ENCODE measurements at places on chromosomes 6 and 20.

- DNase-seq = no peak
These were observed 55.0 kb downstream of the CDKAL1 start for GRCh38 chr6:20589266-20589665.

DNA sequence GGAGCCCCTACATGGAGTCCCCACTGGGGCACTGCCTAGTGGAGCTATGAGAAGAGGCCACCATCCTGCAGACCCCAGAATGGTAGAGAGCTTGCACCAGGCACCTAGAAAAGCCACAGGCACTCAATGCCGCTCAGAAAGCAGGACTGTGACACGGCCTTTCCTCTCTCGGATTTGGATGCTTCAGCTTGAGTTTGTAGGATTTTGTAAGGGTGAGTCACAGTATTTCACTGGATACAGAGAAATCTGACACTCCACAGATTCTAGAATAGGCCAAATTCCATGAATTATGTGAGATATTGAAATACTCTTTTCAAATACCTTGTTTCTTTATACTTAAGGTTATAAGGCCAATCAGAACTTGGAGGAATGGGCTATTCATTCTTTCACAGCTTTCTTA, 424.5 kb downstream of the HTR1B start:
- no peak for DNase-seq

GRCh38 chr6:109303164-109303563, 79.1 kb downstream of the CD164 start:
- DNase-seq = no peak

- DNase-seq = no peak
These were observed 7.6 kb downstream of the LEMD2 start for GRCh38 chr6:33781131-33781975.

GRCh38 chr20:11120431-11120830, 446.6 kb upstream of the JAG1 start:
- no peak for DNase-seq

DNA sequence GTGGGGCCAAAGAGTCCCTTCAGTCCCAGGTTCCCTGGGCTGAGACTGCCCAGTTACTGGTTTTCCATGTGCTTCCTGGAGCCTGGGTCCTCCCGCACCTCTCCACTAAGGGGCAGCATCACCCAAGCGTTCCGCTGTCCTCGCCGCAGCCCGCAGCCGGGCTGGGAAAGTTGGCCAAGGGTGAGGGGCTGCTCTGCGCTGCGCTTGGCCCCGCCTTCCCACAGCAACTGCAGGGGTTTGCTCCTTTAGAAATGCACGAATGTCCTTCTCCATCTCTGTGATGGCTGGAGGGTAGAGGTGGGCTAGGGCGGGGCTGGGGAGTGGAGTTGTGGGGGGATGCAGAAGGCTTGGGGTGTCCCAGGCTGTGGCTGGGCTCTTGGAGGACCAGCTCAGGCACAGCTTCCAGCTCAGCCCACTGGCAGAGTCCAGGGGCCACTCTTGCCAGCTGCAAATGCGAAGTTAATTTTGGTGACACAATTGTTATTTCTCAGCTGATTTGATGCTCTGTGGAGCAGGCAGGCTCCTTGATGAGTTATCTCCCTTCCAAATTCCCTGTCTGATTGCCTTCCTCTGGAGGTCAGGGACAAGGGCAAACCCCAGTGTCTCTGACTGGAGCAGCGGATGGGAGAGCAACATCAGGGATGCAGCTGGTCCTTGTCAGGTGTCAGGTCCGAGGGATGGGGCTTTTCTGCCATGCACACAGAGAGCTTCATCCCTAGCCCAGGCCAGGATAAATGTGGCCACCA, 63.2 kb downstream of the NOL4L start:
- DNase-seq = peak; percentile 52

DNA sequence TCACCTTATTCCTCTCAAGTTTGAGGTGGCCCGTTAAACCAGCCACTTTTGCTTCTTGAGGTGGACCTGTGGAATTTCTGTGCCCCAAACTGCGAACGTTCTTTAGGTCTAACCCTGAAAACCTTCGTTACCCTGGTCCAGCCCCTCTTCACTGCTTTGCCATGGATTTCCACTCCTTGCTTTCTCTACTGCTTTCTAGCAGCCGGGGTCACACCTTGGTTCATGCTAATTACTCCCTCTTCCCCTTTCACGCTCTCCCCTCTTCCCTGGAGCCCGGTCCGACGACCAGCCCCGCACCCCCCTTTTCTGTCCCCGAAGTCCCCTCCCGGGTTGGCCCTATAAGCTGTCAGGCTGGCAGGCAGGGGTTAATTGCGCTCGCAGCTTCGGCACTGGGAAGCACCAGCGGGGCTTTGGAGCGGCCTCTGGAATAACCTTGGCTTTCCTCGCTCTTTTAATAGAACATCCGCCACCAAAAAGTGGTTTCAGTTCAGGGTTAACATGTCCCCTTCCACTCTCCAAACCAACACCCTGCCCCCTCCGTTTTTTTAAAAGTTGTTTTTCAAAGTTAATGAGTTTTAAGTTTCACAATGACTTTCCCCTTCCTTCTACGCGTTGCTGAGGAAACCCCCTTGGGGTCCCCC, 1.4 kb upstream of the HIVEP1 start:
- peak; percentile 55 for DNase-seq

DNA sequence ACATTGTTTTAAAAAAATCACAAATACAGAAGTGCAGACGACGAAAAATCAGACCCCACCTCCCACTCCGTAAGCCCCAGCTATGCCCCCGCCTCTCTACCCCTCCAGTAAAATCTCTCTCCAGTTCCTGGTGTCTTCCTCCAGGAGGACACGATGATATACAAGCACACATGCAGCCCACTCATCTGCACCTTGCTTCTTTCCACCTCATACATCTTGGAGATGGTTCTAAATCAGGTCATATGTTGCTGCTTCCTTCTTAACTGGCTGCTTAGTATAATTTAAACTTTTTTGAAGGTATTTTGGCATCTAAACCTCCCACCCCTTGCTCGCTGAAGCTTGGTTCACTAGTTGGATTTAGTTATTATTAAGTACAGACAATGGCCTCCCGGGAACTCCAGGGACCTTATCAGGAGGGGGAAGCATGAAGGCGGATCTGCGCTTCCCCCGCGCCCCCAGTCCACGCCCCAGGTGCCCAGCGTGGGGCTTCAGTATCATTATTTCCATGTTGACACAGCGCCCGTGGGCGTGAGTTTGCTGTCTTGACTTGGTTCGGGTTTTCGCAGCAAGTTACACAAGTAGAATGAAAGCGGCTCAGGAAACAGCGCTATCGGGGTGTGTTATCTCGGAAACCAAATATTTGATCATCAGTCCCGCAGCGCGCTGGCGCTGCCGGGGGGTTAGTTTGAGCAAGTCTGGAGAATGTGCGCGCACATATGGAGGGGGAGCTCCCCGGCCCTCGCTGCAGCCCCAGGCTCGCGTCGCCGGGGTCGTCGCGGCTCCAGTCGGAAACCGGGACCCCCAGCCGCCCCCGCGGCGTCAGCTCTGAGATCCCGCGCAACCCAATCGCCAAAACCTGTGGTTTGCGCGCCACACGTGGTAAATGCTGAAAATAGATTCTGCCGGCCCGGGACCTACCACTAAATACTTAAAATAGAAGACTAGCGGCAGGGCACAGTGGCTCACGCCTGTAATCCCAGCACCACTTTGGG, 2.3 kb downstream of the BMP7 start:
- DNase-seq = no peak

DNA sequence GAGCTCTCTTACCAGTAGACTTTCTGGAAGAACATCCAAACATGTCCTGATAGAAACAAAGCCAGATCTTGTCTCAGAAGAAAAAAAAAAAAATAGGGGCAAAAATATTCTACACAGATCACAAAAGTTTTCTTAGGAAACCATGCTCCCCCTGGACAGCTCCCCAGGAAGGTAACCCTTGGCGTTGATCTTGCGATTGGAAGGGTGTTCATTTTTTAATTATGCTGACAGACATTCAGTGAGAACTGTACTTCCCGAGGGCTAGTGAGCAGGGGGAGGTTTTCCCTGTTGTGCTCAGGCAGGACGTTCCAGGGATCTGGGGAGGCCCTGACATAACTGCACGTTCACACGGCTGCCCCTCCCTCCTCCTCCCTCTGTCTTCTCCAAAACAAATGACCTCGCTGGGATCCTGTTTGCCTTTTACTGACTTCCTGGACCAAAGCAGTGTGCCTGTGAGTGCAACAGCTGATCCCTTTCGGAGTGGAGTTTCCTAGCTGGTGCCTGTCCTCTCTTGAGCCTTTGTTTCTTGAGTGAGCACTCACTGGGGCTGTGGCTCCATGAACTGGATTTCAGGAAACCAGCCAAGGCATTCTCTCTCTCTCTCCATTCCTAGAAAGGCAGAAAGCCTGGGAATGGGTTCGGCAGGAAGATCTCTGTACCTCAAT, 46.7 kb downstream of the MARCKS start:
- no peak for DNase-seq

DNA sequence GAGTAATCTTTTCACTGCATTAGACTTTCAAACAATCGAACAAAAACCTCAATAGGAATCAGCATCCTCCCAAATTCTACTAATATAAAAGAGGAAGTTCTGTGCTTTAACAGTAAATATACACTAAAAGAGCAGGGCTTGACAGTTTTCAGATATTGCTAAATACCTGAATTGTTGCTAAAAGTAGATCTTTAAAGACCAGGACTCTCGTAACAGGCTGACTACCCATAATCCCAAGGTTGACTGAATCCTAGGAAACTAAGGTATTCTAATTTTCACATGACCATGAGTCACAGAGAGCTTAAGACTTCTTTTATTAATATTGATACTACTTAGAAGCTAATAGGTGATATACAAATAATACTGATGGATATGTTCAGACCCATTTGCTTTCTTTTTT, 10.1 kb downstream of the CD164 start:
- no peak for DNase-seq

GRCh38 chr6:15081447-15081846, 164.4 kb upstream of the JARID2 start:
- DNase-seq = no peak

DNA sequence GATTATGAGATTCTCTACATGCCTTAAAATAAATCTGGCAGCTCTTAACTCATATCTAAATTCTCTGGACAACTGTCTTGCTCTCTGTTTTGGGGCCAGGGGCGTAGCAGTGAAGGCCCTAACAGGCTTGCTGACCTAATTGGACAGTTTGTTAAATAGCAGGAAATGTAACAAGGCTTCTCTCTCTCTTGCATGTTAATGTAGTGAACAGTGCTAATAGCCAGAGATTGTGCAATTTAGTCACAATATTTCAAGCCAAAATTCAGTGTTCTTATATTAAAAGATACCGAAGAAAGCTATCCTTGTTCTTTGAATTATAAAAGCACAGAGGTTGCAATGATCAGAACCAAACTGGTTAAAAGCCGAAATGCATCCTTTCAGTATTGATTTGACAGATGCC, 3.0 kb downstream of the PPP1R3D start:
- no peak for DNase-seq

GRCh38 chr20:10595266-10595665, 78.5 kb downstream of the JAG1 start:
- no peak for DNase-seq

DNA sequence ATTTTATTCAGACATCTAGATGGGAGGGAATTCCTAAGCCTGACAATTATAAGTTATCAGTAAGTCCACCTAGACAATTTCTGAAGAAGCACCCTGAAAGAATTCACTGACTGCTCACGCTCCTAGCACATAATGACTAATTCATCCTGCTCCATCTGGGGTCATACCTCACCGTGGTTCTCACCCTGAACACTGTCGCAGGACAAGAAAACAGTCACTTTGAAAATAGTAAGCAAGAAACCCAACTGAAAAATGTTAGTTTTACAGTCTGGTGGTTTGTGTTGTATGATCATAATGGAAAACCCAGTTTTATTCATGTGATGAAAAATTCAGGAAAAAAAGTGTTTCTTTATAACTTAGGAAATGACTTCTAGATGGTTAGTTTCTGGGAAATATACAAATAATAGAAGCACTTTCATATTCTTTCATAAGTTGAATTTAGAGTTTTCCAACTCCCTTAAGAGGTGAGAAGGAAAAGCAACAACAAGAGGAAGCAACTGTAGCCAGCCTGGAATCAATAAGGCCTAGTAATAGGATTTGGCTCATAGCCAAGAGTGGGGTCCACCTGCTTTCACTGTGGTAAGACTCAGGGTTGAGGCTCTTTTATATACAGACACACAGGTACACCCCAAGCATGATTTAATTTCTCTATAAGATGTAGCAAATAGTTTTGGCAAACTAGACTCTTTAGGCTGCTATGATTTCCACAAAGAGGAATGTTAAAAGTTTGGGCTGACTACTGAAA, 94.1 kb downstream of the HIVEP2 start:
- no peak for DNase-seq

GRCh38 chr6:38033442-38033982, 214.0 kb downstream of the ZFAND3 start:
- DNase-seq = no peak

DNA sequence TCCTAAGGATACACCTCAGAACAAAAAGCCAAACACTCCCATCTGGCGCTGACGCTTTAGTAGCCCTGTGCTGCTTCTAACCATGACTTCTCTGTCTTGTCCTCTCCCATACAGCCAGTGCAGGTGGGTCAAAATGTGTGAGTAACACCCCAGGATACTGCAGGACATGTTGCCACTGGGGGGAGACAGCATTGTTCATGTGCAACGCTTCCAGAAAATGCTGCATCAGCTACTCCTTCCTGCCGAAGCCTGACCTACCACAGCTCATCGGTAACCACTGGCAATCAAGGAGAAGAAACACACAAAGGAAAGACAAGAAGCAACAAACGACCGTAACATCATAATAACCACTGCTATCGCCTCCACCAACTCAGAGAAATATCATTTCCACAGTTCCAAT, 1.4 kb downstream of the DEFB132 start:
- no peak for DNase-seq

DNA sequence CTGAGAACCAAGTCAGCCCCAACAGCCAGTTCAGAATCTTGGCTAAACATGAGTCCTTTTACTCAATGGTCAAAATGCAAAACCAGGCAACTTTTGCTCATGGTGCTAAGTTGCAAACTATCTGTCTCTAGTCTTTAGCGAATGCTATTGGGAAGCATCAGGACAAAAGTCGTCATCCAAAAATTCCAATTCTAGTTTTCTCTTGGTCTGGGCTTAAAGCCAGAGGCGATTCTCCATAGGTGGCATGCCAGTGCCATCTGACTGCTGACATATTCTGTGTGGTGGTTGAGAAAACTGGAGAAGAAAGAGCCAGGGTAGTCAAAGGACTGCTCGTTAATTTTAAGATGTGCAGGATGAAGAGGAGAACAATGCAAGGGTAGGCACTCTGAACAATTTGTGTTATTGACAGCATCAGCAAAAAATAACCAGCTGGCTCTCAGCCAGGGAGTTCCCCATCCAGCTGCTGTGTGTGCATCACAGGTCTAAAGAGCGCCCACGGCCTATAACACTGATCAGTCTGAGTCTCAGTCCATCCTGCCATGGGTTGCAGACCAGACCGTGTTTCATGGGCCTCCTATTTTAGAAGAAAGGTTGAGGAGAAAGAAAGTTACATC, 313.6 kb downstream of the ALDH8A1 start:
- peak; percentile 19 for DNase-seq

- DNase-seq = peak; percentile 54
These were observed 1.2 kb downstream of the PM20D2 start for GRCh38 chr6:89146718-89147700.

DNA sequence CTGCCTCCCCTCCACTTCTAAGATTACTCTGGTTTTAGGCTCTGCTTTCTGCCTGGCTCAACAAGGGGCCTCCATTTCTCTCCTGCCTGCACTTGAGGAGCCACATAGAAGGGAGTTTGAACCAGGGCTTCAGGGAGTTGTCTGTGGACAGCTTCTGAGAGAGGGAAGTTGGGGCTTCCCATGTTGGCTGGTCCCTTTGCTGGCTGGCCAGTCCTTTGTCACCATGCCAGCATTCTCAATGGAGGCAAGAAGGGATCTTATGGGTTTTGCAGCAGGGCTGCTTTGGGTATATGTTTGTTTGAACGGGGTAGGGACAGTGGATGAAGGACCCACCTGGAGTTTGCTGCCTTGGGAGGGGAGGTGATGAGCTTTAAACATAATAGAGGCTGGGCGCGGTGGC, 124.9 kb downstream of the CARMIL1 start:
- DNase-seq = no peak
